ENCODE measurements at places on chromosomes 16 and 17.

DNA sequence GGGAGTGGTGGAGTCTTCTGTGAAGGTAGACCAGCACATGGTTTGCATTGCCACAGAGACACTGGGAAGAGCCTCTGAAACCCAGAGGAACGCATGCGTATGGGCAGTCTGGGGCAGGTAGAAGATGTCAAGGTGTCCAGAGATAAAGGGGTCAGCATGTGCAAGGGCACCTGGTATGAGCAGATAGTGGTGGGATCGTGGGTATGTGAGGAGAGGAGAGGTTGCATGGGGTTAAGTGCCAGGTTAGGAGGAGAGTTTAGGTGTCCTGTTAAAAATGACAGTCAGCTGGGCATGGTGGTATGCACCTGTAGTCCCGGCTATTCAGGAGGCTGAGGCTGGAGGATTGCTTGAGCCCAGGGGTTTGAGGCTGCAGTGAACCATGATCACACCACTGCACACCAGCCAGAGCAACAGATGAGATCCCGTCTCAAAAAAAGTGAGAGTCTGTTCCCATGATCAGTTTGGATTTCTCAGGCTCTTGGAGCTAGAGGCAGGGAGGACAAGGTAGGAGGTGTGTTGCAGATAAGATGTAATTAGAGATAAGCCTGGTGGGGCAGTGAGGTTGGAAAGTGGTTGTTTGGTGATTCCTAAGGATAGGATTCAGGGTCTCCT is 3.0 kb downstream of the PYCARD start:
- DNase-seq, result no peak

- no peak for DNase-seq
Observed at GRCh38 chr16:50201787-50202186, 48.7 kb downstream of the TENT4B start.

DNA sequence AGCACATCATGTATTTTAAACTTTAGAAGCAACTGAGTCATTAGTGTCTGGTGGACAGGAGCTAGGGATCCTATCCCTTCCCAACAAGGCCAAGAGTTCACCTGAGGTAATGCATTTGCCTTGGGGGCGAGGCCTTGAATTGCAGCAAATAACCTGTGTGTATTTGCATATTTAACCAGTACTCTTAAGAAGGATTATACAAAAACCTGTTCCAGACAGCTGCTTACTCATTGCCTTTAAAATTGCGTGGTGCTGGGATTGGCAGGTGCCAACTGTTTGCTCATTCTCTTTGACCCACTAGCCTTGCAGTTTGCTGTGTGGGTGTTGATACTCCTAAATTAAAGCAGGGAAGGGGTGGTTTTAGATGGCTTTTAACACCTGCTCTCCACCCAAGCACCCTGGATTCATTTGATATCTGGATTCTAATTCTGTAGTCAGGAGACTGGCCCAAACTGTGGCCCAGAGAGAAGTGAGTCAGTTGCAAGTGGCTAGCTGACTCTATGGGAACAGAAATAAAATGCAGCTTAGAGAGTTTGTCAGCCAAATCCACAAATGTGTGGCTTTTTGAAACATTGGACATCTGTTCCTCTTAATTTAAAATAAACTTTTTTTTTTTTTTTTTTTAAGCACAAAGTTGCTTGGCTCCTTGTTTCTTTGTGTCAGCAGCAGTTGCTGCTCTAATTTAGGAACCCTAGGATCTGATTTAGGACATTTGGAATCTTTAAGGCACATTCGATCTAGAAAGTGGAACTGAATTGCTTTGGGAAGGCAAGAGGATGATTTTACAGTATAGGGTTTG is 46.9 kb downstream of the TUBD1 start:
- DNase-seq, result peak; percentile 77

GRCh38 chr17:57080718-57081117 is 4.3 kb upstream of the AKAP1 start:
- no peak for DNase-seq

- no peak for DNase-seq
Observed at GRCh38 chr16:10694830-10695229, at the start of gene TEKT5. Gene TEKT5 (minus strand): TSS chr16:10694930. CDS start chr16:10694873, 57 bp downstream.

DNA sequence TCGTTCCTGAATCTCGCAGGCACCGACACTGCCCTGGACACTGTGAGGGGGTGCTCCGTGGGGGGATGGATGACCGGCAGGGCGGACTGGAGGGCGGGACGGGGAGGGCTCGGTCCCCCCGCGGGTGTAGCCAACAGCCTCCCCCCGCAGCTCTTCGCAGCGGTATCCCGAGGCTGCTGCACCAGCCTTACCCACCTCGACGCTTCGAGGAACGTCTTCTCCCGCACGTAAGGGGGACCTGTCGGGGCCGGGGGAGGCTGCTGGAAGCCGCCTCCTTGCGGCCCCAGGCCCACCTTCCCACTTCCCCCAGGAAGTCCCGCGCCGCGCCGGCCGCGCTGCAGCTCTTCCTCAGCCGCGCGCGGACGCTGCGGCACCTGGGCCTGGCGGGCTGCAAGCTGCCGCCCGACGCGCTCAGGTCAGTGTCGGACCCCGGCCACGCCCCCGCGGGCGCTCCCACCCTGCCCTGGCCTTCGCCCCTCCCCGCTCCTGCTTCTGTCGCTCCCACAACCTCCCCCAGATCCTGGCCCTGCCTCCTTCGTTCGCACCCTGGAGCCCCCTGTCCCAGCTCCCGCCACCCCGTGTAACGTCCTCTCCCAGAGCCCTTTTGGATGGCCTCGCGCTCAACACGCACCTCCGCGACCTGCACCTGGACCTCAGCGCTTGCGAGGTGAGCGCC is 3.3 kb downstream of the CARMIL2 start:
- DNase-seq, result no peak

DNA sequence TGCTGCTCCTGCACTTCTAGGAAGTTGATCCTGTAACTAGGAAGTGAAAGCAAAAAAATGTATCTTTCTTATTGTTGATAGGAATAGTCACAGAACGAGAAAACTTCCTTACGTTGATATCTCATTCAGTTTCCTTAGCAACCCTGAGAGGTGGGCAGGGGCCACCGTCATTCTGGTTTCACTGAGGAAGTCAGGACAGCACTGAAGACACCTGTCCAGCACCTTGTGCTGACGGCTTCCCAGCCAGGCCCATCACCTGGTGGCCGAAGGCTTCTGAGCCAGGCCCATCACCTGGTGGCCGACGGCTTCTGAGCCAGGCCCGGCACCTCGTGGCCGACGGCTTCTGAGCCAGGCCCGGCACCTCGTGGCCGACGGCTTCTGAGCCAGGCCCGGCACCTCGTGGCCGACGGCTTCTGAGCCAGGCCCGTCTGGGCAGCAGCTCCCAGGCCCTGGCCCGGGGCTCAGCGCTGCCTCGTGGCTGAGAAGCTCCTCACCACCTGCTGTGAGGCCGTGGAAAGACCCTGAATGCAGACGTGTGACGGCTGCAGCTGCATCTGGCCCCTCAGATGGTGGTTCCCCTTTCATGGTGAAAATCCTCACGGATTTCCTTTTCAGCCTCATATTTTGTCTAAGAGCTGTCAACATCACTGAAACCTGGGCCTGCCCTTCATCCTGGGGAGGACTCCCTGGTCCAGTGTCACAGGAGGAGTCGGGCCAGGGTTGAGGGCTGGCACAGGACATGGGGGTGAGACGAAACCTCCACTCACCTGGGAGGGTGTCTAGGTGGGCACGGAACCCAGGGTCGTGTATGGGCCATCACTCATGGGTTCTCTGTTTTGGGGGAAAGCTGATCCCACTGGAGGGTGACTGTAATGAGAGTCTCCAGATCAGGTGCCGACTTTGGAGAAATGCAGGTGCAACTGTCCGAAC is 33.0 kb upstream of the ZNF750 start:
- DNase-seq, result no peak

- DNase-seq, result no peak
Observed at GRCh38 chr16:30977502-30977901, 7.5 kb upstream of the HSD3B7 start.

- DNase-seq, result no peak
Observed at GRCh38 chr17:81241203-81241602, 2.1 kb downstream of the NDUFAF8 start.

GRCh38 chr17:44170499-44171201 is at the start of gene ASB16:
Gene ASB16 (plus strand): TSS chr17:44170704. CDS start chr17:44170790, 86 bp downstream.
- peak; percentile 37 for DNase-seq

- DNase-seq, result peak; percentile 72
Observed at GRCh38 chr17:67260170-67260987, 15.4 kb upstream of the HELZ start.

DNA sequence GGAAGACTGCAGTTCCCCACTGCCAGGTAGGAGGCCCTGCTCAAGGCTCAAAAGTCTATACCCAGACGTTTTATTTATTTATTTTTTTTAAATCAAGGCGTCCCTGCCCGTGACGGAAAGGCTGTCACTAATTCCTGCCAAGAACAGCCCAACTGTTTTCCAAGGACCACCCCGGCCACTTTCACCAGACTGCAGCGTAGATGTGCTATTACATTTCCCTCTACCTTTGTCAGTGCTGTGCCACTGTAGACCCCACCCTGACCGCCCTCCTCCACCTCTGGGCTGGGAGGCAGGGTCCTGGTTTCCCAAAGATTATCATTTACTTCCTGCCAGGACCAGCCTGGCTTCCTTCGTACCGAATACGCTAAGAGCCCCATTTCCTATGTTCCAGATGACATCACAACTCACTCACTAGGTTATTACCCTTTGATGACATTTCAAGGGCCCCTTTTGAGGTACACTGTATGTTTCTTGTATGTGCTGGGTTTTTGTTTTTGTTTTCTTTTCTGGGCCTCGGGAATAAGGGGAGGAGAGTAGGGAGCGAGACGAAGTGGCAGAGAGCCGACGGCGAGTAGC is 6.3 kb upstream of the RNF227 start:
- DNase-seq, result no peak

DNA sequence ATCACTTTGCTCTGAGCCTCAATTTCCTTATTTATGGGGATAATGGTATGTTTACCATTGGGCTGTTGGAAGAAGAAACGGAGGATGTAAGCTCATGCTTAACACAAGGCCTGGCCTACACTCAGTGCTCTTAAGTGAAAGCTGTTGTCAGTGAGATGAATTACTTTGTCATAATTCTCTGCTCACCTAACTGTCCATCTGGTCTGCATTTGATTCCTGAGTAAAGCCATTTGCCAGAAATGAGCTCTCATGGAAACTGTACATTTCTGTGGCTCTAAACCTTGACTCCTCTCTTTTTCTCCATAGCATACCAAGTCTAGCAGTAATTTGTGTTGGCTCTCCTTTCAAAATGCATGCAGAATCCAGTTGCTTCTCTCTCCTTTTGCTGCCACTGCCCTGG is 445.7 kb downstream of the UTP18 start:
- DNase-seq, result no peak

DNA sequence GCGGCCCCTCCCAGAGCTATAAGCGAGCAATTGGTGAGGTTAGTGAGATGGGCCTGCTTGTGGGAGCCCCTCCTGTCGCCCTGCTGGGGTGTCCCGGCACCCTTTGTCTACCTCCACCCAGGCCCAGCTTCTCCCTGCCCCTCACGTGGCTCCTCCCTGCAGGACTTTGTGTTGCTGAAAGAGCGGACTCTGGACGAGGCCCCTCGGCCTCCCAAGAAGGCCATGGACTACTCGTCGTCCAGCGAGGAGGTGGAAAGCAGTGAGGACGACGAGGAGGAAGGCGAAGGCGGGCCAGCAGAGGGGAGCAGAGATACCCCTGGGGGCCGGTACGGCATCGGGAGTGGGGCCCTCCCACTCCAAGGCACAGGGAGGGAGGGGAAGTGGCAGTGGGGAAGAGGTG is 6.1 kb upstream of the C17orf107 start:
- no peak for DNase-seq

DNA sequence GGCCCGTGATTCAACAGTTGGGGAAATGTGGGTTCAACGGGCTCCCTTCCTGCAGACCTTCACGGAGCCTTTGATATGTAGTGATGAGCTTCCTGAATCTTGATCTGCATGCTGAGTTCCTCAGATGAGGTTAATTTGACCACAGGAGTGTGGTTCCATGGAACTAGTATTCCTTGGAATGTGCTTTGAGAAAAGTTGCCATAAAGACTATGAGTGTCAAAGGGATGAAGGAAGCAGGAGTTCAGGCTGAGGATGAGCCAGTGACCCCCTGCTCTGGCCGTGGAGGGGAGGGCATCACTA is 229.2 kb downstream of the MSI2 start:
- no peak for DNase-seq

- DNase-seq, result no peak
Observed at GRCh38 chr17:48296453-48296852, 133.6 kb downstream of the SKAP1 start.

DNA sequence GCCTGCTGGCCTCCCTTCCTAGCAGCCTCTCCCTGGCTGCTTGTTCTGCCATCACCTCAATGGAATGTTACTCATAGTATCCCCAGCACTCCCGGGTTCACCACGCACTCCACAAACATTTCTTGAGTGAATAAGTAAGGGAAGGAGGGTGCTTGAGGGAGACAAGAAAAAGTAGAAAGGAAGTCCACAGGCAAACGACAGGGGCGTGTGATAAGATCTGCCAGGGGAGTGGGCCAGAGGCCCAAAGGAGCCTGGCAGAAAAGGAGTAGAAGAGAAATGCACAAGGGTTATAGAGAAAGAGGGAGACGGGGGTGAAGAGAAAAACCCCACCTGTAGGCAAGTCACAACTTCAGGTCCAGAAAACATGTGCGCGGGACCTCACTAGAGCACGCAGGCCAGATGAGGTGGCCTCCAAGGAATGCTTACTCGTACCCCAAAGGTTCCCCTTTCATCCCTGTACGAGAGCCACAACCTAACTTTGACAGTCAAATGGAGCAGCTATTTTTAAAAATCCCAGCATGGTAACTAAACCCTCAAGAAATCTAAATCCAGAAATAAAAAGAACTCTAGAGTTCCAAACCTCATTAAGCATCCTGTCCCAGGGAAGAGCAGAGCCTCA is 6.6 kb downstream of the ZDHHC7 start:
- DNase-seq, result peak; percentile 97

- no peak for DNase-seq
Observed at GRCh38 chr17:80191192-80191591, 21.4 kb downstream of the CARD14 start.

- DNase-seq, result no peak
Observed at GRCh38 chr17:19756546-19756945, 8.4 kb upstream of the ALDH3A1 start.

DNA sequence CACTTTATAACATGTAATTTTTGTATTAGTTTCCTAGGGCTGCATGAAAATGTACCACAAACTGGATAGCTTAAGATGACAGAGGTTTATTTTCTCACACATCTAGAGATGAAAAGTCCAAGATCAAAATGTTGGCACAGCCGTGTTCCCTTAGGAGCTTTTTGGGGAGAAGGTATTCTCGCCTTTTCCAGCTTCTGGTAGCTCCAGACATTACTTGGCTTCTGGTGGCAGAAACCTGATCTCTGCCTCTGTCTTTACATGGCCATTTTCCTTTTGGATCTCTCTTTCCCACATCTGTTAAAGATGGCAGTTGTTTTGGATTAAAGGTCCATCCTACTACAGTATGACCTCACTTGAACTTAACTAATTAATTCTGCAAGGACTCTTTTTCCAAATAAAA is 885.7 kb upstream of the CDH8 start:
- DNase-seq, result no peak

- DNase-seq, result no peak
Observed at GRCh38 chr17:27965224-27965623, 72.1 kb upstream of the LYRM9 start.

- no peak for DNase-seq
Observed at GRCh38 chr17:76120658-76121008, 17.0 kb upstream of the EXOC7 start.
